Fibroblast of lung (primary cell): ENCODE measurements at places on chromosomes 6 and 20.

- peak; percentile 76 for DNase-seq
These were observed at the start of gene LAMA2 for GRCh38 chr6:128882991-128883611. Gene LAMA2, plus strand, starts transcription at chr6:128883138. Its CDS starts 108 bp downstream, at chr6:128883246.

DNA sequence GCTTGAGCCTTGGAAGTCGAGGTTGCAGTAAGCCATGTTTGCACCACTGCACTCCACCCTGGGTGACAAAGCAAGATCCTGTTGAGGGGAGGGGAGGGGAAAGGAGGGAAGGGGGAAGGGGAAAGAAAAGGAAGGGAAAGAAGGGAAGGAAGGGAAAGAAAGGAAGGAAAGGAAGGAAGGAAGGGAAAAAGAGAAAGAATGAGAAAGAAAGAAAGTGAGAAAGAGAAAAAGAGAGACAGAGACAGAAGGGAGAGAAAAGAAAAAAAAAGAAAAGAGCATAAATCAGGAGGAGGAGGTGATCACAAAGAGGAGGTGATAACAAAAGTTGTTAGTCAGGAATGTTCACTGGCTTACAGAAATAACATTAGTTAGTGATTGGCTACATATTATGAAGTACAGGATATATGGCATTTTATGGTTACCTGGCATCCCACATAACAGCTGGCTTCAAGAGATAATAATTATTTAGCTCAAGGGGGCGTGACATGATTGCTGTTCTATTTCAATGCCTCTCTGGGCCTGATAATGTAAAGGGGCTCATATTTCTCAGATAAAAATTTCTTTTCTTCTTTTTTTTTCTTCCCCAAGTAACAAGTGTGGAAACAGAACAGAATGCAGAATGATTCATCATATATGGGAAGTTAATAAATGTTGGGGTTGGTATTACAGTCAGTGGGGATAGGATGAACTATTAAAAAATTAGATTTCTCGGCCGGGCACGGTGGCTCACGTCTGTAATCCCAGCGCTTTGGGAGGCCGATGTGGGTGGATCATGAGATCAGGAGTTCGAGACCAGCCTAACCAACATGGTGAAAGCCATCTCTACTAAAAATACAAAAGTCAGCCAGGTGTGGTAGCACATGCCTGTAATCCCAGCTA, 27.1 kb downstream of the SAMHD1 start:
- no peak for DNase-seq

GRCh38 chr6:64439274-64439673, 803.7 kb downstream of the PHF3 start:
- no peak for DNase-seq

GRCh38 chr6:116714296-116714695, 33.3 kb downstream of the KPNA5 start:
- DNase-seq = no peak

DNA sequence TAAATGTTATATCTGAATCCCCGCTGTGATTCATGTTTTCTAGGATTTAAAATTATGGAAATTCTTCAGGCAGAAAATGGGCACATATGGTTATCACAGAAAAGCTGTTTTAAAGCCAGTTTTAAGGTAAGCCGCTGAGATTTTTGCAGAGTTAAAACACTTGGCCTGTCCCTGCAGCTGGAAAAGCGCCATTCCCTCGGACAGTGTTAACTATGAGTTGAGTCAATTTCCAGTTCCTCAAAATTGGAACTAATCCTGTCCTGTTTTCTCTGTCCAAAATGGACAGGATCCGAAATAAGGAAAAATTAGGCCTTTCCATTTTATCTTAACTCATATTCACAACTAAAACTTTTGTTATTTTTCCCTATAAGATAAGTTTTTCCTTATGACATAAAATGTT, 225.2 kb downstream of the SAMD5 start:
- DNase-seq = no peak

DNA sequence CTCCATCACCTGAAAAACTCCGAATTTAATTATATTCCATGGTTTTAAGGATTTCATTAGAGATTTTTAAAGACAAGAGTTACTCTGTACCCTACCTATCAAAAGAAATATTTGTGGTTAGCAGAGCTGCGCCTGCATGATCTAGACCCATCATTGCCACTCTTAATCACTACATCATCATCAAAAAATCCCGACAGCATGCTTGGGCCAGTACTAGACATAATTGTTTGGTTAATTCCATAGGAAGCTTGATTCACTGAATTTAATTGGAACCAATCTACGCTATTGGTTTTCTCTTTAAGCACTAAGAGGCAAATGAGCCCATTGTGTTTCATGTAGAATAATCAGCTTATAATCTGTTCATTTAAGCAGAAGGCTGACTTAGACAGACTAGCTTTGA, 33.4 kb upstream of the RNF217 start:
- DNase-seq = peak; percentile 70

- peak; percentile 78 for DNase-seq
These were observed 11.4 kb downstream of the MYLK4 start for GRCh38 chr6:2739335-2739734.

GRCh38 chr6:156857573-156857972, 80.4 kb downstream of the ARID1B start:
- DNase-seq = no peak

DNA sequence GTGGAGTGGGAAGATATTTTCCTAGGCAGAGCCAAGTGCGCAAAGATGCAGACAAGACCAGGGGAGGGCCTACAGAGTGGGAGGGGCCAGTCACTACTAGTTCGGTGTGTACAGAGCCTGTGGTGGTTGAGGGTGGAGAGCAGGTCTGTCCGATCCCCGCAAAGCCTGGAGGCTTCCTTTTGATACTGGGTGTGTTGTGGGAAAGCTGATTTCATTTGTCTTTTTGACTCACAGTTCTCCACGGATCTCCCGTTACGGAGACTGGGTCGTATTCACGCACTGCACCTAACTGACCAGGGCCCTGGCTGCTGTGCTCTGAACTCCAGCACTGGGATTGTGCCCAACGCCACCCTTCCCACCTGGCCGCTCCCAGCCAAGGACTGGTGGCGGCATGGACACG, 1.4 kb upstream of the TIAM2 start:
- no peak for DNase-seq

GRCh38 chr20:9368893-9369292, 145.5 kb upstream of the LAMP5 start:
- DNase-seq = no peak

DNA sequence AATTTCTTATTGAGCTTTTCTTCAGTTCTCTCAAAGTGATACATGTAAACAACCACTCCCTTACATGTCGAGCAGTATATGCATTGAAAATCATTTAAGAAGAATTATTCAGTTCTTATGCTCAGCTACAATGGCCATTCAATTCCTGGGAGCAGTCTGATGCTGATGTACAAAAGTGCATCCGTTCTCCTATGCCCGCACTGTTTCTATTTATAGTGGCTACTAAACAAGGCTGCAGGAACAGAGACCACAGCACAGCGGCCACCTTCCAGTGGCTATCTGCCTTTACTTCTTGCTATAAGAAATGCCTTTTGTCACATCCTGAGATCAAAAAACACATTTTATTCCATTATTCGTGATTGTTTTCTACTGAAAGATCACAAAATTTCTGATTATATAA, 82.2 kb downstream of the FHL5 start:
- no peak for DNase-seq

DNA sequence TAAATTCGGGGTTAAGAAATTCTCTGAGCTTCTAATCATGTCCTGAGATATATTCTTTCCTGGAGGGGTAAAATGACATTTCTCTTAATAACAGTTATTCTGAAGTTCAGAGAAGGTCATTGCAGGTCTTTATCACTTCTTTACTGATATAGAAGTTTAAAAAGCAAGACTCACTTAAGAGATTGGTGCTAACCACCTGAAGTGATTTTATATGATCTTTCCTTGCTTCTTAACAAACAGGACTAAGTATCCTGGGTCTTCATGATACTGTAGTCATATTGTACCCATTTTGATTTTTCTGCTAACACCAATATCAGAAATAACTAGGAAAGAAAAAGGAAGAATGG, 39.3 kb upstream of the PRDM1 start:
- no peak for DNase-seq

GRCh38 chr6:155770313-155770712, 314.7 kb upstream of the NOX3 start:
- no peak for DNase-seq

- no peak for DNase-seq
These were observed 212.9 kb upstream of the PMEPA1 start for GRCh38 chr20:57922706-57923105.

- no peak for DNase-seq
These were observed 172.1 kb upstream of the HTR1E start for GRCh38 chr6:86765211-86765610.

DNA sequence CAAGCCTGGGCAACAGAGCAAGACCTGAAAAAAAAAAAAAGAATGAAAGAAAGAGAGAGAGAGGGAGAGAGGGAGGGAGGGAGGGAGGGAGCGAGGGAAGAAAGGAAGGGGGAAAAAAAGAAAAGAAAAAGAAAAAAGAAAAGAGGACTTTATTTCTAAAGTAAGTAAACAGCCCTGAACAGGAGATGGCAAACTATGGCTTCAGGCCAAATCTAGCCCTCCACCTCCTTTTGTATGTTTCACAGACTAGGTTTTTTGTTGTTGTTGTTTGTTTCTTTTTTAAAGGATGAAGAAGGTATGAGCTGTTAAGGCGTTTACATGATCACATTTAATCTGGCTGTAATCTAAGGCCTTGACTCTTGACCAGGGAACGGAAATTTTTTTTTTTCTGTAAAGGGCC, 711.1 kb upstream of the NRSN1 start:
- no peak for DNase-seq

DNA sequence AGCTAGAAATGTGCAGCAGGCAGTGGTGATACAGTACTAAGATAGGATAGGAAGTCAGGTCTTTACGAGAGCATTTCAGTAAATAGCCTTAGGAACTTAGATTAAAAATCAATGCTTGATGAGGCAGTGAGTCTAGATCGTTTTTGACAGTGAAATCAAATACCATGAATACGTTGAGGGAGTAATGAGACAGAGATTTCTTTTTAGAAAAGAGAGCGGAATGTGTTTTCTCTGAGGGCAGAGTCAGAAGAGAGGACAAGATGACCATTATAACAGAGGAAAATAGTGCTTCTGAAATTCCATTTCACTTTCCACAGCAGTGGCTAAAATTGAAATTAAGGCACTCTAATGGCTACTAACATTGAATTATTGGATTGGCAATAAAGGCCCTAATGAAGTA, 339.6 kb downstream of the UTRN start:
- no peak for DNase-seq

GRCh38 chr6:13614126-13614925, 809 bp upstream of the NOL7 start:
- DNase-seq = peak; percentile 53

DNA sequence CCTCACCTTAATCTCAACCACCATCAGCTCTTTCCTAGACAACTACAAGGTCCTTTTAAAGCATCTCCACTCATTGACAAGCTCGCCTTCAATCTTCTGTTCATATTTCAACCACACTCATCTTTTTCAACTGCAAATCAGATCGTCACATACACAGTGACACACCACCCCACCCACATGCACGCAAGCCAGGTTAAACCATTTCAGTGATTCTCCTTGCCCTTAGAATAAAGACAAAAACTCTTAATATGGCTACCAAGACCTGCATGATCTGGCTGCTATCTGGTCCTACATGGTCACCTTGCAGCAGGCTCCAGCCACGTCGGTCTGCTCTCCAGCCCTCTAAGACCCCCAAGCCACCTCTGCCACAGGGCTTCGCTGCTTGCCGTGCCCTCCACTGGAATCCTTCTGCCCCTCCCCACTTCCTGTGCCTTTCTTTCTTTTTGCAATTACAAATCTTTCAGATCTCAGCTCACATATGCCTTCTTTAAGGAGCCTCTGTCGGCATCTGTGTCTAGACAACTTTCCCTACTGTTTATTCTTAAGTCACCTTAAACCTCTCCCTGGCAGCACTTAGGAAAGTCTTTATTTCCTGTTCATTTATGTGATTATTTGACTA, 507.3 kb upstream of the ARID1B start:
- DNase-seq = no peak

GRCh38 chr6:2803731-2804429, 37.8 kb downstream of the SERPINB1 start:
- no peak for DNase-seq

DNA sequence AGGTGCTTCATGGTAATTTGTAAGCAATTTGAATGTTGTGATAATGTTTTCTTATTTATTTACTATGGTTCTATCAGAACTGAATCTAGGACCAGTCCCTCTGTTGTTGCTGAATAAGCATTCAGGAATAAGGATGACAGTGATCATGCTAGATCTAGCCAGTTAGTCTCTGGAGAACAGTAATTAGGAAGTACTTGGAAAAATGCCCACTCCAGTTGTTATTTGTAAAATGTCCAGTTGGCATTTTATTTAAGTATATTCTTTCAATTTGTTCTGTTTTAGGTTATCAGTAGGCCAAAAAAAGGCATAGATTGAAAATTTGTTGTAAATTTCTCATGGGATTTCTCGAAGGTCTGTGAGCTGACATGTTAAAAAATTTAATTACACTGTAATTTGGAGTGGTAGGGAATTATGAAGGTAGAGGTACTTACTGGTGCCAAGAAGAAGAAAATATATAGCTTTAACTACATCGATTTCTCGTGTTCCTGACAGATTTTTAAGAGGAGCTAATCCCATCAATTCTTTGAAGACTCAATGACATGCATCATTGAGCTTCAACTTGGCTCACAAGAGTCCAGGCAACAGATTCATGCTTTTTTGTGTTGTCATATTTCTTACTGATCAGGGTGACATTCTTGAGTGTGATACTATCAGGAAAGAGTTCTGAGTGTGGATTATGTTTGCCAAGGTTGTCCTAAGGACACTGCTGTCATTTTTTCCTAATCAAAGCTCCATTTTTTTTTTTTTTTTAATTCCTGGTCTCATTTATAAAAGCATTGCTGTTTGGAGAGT, 177.3 kb downstream of the CARMIL1 start:
- DNase-seq = no peak

DNA sequence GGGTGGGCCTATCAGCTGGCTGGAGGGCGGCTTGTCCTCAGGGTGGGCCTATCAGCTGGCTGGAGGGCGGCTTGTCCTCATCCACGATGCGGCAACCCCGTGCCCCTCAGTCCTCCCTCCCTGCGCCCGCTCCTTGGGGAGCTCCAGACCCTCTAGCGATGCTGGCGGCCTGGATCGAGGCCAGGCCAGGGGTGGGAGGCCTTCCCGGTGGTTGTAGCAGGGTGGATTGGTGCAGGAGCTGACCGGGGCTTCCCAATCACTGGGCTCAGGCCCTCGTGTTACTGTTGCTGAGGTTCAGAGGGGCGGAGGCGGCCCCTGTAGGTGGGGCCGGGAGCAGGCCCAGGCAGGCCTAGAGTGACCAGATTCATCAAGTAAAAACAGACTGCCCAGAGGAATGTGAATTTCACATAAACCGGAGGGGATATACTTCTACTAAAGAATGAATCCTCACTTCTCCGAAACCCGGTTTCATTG, 8.8 kb downstream of the SLC17A9 start:
- no peak for DNase-seq

- no peak for DNase-seq
These were observed 11.6 kb upstream of the TAGAP start for GRCh38 chr6:159056432-159056831.

DNA sequence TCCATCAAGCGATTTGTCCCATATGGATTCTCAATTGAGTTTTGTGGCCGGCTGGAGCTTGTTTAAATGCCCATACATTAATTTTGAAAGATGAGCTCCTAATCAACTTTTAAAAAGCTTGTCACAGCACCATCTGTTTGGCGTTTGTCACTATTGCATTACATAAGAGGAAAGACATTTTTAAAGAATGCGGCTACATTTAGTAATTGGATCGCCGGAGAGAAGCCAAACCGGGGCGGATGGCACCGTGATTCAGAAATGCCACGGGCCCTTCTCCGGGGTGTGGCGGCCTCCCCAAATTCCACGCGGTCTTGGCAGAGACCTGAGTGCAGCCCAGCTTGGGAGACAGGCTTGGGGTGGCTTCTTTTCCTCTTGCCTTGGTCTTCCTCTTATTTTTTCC, 67.7 kb upstream of the ZNFX1 start:
- peak; percentile 18 for DNase-seq

GRCh38 chr6:17491416-17492142, 98.2 kb downstream of the CAP2 start:
- DNase-seq = peak; percentile 20
